ENCODE measurements at places on chromosomes 16 and 17.

DNA sequence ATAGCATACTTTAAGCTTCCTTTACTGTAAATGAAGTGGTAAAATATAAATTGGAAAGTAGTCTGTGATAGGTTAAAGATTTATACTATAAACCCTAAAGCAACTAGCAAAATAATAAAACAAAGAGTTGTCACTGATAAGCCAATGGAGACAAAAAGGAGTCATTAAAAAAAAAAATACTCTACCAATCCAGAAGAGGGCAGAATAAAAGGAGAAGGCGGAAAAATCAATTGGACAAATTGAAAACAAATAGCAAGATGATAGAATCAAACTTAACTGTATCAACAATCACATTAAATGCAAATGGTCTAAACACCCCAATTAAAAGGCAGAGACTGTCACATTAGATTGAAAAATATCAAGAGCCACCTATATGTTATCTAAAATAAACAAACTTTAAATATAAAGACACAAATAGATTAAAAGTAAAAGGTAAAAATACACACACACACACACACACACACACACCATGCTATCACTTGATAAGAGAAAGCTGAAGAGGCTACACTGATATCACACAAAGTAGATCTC, 71.8 kb downstream of the CACNG1 start:
- DNase-seq, result no peak

DNA sequence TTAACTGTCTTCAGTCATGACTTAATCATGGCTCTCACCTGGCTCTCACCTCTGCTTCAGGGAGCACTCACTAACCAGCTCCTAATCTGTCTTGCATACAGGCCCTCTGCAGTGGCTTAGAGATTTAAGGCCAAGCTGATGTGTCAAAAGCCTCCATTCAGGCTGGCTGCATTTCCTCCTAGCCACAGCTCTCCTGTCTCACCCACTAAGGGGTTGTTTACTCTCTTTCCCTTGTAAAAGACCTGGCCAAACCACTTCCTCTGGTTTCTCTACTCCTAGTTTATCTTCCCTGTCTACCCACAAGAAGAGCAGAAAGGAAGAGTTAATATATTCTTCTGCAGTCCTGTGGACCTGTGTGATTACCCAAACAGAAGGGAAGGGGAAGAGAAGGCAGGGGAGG, 9.3 kb upstream of the ASIC2 start:
- no peak for DNase-seq

- peak; percentile 58 for DNase-seq
Measured at GRCh38 chr17:46191322-46192188, 1.7 kb downstream of the KANSL1 start.

GRCh38 chr17:10233161-10233560, 34.8 kb upstream of the GAS7 start:
- no peak for DNase-seq

GRCh38 chr17:67836205-67836987, 11.1 kb downstream of the BPTF start:
- DNase-seq, result no peak
